Activated CD4-positive, alpha-beta T cell treated with anti-CD3 and anti-CD28 coated beads, Interleukin-2, Interleukin-6, amounts not matched to agents 100 ng/mL and 50 ng/mL, durations not matched to agents 16 hours and 8 hours (primary cell): ENCODE measurements at places on chromosomes 7 and 10.
A peak's percentile ranks its signal among the peaks of the same experiment; 100 is the strongest.

- DNase-seq, result no peak
Observed at GRCh38 chr10:124211921-124212320, 118.5 kb upstream of the CHST15 start.

GRCh38 chr10:120514035-120514620 is 57.1 kb downstream of the PLPP4 start:
- DNase-seq, result peak; percentile 30

DNA sequence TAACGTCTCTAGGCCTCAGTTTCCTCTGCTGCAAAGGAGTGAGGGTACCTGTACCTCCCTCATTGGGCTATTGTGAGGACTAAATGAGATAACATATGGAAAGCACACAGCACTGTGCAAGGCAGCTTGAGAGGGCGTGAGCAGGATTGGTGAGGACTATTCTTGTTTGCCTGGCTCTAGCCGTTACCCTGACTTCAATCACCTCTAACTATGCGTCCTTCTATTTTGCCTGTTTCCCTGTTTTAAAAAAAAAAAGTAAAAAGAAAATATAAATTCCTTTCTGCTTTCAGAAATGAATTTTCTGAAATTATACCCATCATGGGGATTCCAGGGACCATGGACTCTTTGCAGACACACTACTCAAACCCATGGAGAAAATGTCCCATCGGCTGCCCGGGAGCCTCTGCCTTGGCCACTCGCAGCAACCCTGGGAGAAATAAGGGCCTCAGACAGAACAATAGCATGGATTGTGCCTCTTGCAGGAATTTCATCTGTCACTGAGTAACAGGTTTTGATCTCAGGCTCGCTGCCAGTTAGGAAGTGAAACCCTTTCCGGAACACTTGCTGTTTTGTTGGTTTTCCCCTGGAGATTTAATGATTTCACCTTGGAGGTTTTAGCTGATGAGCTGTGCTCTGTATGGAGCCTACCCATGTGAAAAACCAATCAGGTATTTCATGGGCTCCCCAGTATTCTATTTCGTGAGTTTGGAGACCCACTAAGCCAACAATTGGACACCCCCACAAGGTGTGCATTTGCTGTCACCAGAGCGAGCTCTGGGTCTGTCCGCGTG is 55.6 kb downstream of the STEAP1B start:
- no peak for DNase-seq

- no peak for DNase-seq
Observed at GRCh38 chr10:85648279-85648754, 718.3 kb downstream of the GRID1 start.

DNA sequence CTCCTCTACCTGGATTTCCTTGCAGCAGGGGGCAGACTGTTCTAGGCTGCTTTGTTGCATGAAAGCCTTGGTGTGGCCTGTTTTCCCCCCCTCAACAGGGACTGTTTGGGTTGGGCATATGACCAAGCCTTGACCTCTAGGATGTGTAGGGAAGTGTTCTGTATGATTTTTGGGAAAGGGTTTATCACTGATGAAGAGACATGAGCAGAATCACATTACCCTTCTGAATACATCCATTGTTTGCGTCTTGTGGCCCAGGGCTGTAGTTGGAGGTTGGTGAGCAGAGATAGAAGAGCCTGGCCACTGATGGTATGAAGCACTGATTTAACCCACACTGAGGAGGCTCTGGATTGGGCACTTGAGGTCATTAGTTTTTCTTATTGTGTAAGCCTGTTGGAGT is 26.6 kb downstream of the ZNF12 start:
- DNase-seq, result no peak

DNA sequence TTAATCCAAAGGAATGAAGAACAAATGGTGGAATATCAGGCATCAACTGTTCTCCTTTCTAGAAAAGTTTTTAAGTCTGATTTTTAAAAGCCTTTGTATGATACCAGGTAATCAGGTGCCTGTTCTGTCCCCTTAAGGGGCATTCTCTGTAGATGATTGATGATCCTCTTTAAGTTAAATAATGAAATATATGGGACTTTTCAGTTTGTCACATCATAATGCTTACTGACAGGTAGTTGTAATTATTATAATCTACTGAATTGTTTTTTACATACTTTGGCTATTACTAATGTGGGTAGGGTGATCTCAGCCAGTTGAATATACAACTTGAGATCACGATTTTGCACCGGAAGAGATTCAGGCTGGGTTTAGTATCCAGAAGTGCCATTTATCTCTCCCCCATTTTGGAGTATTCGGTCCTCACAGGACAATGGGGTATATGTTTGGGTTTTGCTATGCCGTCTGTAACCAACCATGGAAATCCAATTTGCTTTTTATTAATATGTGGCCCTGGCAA is 330.2 kb downstream of the BICC1 start:
- DNase-seq, result no peak

DNA sequence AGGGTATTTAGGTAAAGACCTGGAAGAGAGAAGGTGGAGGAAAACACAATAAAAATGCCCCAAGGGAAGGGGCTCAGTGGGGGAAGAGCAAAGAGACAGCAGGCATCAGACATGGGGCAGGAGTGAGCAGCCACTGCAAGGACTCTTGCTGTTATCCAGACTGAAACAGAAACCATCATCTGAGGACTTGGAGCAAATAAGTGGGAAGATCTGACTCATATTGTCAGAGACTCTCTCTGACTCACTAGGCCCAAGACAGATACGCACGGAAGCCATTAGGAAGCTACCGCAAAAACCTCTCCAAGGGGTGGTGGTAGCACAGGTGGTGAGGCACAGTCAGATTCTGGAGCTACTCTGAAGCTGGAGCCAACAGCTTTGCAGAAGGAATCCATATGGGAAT is 110.7 kb downstream of the RNF32 start:
- peak; percentile 90 for DNase-seq

GRCh38 chr7:74470504-74470903 is 16.8 kb downstream of the GTF2IRD1 start:
- no peak for DNase-seq

GRCh38 chr7:35848725-35849124 is 47.9 kb downstream of the SEPTIN7 start:
- DNase-seq, result no peak

DNA sequence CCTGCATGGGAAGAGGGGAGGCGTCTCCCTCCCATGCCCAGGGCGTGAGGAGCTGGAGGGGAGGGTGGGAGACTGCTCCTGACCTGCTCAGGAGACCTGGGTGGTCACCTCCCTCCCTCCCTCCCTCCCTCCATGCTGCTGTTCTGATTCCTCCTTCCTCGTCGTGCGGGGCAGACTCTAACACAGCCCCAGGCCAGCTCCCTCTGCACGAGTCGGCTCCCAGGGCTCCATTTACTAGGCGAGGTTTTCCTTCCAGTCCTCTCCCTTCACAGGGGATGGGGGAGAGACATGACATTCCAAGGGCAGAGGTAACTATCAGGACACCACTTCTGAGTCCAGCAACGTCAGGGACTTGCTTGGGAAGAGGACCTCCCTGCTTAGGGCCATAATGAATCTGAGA is 23.6 kb downstream of the VIPR2 start:
- no peak for DNase-seq

DNA sequence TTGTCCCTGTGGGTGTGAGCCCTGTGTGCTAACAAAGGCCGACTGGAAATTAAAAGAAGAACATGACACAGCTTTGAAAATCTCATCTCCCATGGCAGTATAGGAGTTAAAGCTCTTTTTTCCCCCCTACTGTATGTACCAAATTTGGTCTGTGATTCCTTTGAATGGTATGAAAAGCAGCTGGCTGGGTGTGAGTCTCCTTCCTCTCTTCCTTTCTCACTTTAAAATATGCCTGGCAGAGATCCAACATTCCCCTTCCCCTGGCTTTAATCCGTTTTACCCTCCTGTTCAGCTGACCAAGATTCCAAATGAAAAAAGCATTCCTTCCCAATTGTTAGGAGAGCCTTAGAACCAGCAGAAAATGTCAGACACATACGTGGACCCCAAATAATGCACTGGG is 225.0 kb upstream of the CELF2 start:
- DNase-seq, result no peak

GRCh38 chr10:19498393-19499290 is 317.6 kb upstream of the PLXDC2 start:
- no peak for DNase-seq

DNA sequence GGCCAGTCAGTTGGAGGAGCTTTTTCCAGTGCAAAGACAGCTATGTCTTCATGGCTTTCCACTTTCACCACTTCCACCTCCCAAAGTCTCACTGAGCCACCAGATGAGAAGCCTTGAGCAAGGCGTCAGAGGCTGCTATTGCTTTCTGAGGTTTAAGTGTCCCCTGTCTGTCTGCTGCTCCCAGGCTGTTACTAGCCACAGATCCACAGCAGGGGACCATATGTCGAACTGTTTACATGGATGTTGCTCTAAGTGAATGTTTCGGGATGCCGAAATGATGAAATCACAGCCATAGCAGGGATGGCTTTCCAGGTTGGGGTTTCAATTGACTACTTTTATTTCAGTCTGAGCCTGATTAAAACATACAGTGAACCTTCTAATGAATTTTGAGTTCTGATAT is 88.5 kb downstream of the AVL9 start:
- no peak for DNase-seq

DNA sequence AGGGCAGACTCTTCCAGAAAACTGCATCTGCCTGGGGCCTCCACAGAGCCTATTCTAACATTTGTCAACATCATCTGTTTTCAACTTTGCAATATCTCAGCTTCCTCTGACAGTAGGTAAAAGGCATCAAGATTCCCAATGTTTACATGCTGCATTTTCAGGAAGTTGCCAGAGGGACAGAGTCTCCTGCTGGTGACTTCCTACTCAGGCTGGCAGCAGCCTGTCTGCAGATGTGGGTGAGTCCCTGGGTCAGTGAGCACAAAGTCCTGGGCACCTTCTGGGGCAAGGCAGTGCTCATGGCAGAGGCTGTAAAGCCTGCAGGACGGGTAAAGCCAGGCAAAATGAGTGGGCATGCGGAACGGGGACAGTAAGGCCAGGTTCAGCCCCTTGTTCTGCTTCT is 69.4 kb downstream of the EBF3 start:
- no peak for DNase-seq

DNA sequence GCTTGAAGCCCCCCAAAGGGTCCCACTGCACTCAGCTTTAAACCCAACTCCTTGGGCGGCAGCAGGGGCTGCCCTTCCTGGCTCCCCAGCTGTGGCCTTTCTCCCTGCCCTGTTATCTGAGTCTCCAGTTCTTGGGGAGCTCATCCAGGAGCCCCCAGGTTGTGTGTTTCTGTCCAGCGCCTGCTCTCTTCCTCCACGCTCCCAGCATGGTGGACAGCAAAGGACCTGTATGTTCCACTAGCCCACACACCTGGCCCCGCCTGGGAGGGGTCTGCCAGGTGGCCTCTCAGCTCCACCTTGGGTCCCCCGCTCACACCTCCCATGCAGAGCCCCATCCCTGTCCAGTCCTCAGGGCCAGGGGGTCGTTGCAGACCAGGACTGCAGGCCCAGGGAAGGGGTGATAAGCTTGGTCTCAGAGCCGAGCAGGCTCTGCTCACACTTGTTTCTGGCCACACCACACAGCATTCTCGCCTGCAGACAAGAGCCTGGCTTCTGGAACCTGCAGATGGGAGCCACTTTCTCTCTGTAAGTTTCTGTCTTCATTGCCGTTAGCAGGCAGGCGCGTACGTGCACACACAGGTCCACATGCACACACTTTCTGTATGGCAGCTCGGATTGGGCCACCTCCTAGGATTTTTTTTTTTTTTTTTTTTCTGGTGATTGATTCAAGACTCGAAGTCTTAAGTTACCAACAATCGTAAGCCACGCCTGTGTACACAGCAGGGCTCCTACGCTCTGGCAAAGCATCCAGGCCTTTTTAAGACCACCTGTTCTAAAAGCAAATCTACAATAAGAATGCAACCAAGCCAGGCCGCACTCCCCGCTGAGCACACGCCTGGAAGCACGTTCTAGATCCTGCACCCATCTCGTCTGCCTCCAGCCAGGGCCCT is 104.6 kb downstream of the CYTH3 start:
- DNase-seq, result no peak
